NCI-H524 (cell line): ENCODE measurements at places on chromosomes 2 and 18.

GRCh38 chr2:196153480-196153879 lies 17.9 kb downstream of the STK17B start:
- no peak for DNase-seq

DNA sequence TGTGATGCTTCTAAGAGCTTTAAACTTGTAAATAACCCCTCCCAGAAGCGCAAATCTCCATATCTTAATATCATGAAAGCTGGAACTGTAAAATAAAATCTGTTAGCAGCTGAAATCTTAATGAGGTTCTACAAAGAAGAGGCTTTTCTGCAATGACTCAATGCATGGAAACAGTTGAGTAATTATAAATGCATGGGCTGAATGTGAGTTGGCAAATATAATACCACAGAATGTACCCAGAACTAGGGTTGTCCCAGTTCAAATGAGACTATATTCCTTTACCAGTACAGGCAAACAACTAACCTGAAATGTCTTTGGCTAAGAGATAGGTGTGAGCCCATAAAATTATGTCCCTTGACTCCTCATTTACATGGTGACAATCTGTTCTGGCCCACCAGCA lies 52.9 kb downstream of the SATB2 start:
- no peak for DNase-seq

- DNase-seq: no peak
Observed at GRCh38 chr2:60855989-60856669, 25.2 kb upstream of the REL start.

DNA sequence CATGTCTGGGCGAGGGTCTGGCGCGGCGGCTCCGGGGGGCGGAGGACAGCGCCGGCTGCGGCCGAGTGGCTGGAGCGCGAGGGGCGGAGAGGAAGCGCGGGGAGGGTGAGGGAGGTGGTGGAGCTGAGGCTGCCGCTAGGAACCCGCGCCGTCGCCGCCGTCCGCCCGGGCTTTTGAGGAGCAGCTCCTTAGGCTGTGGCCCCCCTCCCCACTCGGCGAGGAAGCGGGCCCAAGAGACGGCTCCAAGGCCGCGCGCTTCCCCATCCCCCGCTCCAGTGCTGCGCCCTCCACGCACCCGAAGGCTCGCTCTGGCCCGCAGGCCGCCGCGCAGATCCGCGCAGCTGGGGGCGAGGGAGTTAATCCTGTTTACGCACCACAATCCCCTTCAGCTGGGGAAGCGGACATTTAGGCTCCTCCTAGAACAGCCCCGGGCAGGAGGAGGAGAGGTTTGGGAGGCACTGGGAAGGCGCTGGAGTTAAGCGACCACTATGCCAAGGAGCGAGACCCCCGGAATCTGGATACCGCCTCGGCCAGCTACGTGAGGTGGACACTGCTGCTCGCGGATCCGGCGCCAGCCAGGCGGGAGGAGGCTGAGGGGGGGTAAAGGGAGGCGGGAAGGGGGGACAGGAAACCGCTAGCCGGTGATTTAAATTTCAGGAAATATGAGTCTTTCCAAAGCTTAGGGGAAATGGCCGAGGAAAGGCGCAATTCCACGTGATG lies at the start of gene CNRIP1:
Gene CNRIP1, minus strand, starts transcription at position 552 of the 720 bp plus-strand sequence. Its CDS starts 549 bp downstream, at position 3.
- DNase-seq: peak; percentile 91

DNA sequence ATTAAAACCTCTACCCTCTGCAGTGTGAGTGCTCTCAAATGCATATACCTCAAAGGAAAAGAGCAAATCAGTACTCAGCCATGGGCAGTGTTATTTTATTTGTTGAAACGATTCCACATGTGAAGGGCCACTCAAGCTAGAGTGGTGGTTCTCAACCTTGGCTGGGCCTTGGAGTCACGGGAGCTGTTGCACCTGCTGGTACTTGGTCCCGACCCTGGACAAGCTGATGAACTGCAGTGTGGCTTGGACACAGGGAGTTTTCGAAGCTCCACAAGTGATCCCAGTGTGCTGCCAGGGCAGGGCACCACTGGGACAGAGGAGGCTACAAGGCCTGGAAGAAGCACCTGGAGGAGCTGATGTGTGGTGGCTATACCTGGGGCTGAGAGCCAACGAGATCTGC lies 19.7 kb downstream of the GNLY start:
- no peak for DNase-seq

- no peak for DNase-seq
Observed at GRCh38 chr2:5039241-5039975, 652.8 kb upstream of the SOX11 start.

DNA sequence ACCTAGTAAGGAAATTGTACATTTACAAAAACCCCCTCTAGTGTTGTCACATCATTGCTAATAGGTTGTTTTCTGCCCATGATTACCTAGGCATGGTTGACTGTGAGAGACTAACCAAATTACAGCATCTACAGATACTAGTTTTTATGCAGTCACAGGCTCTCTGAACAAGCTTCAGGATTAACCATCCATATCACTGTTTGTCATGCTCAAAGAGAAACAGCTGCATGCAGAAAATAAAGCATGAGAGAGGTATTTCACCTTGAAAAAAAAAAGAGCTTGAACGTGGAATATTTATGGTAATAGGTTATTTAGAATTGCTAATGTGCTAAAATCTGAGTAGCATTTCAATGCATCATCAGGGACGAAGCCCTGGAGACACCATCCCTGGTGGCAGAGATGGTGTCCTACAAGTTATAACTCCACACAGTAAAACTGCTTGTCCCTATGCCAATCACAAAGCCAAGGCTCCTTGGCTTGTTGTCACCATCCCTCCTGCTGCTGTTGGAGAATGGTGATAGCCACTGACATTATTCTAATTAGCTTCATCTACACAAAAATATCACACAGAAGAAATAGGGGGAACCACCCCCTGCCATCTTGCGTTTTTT lies 5.4 kb downstream of the NEB start:
- no peak for DNase-seq

GRCh38 chr2:156110890-156111289 lies 221.6 kb downstream of the NR4A2 start:
- DNase-seq: no peak

- DNase-seq: no peak
Observed at GRCh38 chr2:100395532-100396350, 21.7 kb downstream of the CHST10 start.

DNA sequence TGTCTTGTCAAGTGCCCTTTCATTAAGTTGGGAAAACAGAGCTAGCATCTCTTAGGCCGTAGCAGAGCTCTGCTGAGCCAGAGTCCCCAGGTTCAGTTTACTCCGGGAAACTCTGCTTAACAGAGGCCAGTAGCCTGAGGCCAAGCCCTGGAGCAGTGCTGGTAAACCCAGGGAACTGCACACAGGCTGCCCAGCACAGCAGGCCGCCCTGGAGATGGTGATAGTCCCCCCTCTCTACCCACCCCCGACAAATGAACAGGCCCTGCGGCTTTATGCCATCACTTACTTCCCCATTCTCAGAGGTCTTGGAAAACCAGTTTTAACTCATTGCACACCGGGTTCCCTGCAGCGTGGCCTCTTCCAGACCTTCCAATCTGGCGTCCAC lies 3.5 kb downstream of the CNNM4 start:
- no peak for DNase-seq

DNA sequence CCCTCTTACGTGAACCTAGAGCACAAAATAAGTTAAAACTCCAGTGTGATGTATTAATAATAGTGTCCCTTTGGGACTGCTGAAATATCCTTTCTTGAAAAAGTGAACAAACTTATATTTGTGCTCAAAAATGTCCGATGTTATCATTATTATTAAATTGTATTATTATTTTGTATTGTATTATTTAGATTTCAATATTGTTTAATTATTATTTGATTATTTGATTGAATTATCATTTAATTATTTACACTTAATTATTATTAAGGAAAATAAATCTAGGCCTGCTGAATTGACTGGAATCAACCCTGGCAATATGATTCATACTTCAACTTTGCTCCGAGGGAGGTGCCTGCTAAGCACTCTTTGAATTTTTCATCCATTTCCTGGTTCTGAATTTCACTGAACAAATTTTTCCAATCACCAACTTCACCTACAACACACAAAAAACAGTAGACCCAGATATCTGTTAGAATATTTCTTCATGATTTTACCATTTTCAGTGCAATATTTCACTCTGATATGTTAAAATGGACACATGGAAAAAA lies 10.9 kb upstream of the EIF2AK2 start:
- no peak for DNase-seq

DNA sequence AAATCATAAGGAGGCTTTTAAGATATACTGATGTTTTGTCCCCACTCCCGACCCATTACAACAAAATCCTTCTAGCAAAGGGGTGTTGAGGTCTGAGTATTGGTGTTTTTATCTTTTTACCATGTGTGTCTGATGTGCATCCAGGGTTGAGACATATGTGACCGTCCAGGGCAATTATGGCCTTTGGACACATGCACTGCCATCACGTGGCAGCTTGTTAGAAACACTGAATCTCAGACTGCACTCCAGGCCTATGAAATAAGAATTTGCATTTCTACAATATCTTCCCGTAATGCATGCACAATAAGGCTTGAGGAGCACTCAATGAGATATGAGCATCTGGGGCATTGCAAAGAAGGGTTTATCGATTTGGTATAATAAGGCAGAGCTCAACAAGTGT lies 235.1 kb upstream of the ZNF804A start:
- DNase-seq: no peak

- DNase-seq: no peak
Observed at GRCh38 chr2:103367877-103368276, 606.0 kb downstream of the TMEM182 start.

GRCh38 chr2:100017633-100018032 lies 124.8 kb downstream of the AFF3 start:
- no peak for DNase-seq

DNA sequence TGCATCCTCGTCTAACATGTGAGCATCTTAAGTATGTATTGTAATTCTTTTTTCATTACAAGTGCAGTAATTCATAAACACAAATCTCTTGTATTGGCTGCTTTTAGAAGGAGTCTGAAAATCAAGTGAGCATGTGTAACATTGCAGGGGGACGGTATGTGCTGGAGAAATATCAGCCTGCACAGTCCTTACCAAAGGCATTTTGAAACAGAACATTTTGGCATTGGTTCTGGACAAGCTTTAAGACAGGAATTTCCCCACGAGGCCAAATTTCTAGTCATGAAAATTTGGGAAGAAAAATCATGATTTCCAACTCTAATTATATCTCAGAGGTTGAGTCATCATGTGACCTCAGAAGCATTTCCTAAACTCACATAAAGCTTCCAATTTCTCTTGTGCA lies 24.7 kb upstream of the NRP2 start:
- no peak for DNase-seq

GRCh38 chr2:81645745-81646301 lies 1341.3 kb upstream of the LRRTM1 start:
- no peak for DNase-seq

GRCh38 chr2:121412349-121412748 lies 118.3 kb upstream of the RNU4ATAC start:
- no peak for DNase-seq

DNA sequence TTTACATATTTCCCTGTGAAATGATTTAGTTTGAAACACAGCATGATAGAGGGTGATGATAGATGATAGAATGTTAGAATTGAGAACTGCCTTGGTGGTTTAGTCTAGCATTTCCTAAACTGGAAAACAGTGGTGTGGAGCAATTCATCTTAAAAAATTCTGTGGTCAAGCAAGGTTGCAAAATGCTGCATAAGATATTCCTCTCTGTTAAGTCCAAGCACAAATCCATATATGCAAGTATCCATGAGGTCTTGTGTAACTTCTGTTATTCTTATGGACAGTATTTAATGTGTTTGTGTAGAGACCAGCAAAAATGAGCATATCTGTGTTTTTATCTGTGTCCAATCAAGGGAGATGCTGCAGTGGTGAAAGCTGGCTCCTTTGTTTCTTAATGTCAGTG lies 30.0 kb downstream of the CPS1 start:
- no peak for DNase-seq

- no peak for DNase-seq
Observed at GRCh38 chr18:9898792-9899549, 13.2 kb downstream of the TXNDC2 start.

DNA sequence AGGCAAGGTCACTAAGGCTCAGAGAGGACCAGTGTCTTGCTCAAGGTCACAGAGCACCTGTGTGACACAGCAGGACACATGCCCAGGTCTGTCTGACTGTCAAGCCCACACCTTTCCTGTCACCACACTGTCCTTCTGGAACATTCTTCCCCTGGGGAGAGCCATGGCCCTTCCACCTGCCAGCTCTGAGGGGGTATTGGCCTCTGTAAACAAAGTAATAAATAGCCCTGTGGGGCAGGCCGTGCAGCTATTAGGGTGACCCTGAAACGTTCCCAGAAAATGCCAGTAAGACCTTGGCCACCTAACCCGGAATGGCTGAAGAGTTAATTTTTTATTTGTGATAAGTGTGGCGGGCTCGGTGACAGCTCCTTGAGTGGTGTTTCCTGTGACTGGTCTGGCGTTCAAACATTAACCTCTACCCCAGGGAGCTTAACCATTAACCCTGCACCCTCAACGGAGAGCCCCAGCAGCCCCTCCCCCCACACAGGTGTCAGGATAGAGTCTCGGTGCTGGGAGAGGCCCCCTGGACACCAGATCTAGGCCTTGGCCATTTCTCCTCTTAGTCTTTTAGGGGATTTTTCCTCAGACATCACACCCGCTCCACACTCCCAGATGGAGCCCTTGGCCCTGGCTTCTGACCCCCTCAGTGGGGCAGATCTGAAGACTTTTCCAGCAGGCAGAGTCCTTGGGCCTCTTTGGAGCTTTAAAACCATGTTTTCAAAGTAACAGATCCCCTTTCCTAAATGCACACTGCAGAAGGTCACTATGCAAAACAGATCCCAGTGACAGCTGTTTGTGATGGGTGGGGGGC lies 36.6 kb downstream of the SCTR start:
- DNase-seq: no peak

DNA sequence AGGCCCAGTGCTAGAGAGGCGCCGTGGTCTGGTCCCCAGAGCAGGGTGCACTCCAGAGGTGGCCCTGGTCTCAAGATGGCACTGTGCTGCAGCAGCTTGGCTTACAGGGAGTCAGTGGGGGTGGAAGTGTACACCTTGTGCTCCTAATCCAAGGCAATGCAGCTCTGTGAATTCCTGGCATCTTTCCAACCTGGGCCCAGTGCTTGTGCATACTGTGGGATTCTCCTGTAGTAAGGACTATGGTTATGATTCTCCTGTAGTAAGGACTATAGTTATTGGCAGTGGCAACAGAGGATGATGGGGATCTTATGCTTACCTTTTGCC lies 616.7 kb upstream of the REG3G start:
- peak; percentile 8 for DNase-seq

DNA sequence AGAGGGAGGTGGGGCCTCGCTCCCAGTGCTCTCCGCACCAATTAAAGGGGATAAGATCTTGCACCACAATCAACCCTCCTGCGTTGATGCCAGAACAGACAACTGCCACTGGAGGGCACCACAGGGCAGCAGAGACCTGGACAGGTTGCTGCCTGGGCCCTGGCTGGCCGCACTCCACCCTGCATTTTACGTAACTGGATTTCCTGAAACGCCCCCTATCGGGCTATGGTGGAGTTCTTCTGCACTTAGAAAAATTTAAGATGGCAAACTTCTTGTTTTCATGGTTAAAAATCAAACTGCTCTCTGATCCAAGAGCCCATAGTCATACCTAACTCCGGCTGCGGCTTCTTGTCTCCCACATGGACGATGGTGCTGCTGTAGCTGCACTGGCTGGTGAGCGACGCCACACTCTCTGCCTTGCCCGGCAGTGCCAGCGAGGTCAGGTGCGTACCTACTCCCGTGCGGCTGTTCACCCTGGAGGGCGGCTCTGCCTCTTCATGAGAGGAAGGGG lies 16.8 kb upstream of the HES6 start:
- DNase-seq: peak; percentile 94
